ENCODE measurements at places on chromosomes 7 and 10.

GRCh38 chr7:5690931-5691473 is 90.5 kb downstream of the RNF216 start:
- ATAC-seq = no peak

GRCh38 chr10:86644152-86644793 is 10.1 kb upstream of the OPN4 start:
- ATAC-seq = no peak

GRCh38 chr10:51743146-51743545 is 43.8 kb upstream of the CSTF2T start:
- peak; percentile 21 for ATAC-seq

DNA sequence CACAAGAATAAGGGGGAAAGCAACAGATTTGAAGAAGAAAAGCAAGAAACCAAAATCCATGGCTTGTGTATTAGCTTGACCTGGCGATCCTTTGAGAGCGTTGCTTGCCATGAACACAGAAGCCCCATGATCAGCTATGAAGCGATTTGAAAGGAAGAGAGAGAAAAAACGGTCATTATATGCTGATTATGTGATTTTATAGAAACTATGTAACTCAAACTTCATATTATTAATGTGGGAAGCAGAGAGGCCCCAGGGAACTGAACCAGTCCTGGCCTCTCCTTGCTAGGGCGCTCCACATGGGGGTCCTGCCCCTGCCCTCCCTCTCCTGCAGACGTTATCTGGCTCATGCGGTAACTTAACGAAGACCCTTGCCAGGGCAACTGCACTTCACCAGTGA is 306.1 kb upstream of the ADARB2 start:
- ATAC-seq = no peak

DNA sequence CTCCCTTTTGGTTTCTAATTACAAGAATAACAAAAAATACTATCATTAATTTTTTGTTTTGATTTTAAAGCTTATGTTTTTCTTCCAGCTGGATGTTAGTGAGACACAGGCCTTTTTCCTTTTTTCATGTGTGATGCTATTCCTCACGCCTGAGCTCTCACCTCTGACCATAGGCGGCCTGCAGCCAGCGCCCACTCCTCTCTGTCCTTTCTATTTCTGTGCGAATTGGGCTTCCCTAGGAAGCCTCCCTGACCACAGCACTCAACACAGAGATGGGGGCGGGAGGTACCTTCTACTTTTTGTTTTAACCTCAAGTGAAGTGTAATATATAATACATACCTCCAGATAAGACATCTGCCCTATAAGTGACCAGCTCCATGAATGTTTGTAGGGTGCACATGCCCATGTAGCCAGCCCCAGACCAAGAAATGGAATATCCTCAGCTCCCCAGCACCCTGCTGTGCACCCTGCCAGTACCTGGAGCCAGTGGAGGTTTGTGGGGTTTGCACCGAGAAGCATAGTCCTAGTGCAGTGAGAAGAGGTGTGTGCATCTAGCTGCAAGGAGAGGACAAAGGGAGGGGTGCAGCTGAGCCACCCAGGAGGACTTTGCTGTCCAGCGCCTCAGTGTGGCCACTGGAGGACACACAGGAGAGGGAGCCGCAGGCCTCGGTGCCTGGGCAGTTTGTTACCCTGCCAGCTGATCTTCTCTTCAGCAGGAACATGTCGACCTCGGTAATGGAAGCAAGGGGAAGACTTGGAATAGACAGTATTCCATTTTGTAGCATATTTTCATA is 38.5 kb downstream of the BNIP3 start:
- no peak for ATAC-seq

- ATAC-seq = no peak
Observed at GRCh38 chr7:2997014-2997413, 46.7 kb downstream of the CARD11 start.

- no peak for ATAC-seq
Observed at GRCh38 chr7:143383642-143383957, 2.5 kb downstream of the ZYX start.

DNA sequence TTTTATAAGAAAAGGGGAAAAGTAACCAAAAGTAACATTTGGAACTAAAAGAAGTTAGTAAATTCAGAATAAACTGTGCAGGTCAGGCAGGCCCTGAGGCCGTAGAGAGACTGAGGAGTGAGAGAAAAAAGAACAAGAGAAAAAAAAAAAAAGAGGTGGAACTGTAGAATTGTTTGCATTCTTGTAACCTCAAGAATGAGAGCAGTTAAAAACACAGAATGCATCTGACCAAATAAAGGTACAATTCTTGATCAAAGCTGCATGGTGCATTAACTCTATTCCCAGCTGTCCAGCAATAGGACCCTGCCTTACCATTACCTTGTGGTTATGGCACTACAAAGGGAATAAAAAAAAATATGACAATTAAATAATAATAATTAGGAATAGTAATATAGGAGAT is 170.1 kb upstream of the SEMA3A start:
- no peak for ATAC-seq

DNA sequence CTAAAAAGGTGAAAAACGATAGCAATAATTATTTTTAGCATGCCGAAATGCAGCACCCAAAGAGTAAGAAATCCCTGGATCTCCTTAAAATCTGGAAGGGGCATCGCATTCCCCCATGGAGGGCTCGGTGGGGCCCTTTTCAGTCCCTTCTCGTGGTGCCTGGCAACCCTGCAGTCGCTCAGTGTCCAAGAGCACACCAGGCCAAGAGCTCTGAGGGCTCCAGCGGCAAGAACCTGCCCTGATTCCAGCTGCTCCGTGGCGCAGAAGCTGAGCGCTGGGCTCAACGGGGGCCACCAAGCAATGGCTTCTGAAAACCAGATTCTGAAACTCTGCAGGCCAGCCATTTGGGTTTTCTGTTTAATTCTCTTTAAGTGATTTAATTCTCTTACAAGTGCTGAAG is 131.2 kb downstream of the PRKAG2 start:
- no peak for ATAC-seq

DNA sequence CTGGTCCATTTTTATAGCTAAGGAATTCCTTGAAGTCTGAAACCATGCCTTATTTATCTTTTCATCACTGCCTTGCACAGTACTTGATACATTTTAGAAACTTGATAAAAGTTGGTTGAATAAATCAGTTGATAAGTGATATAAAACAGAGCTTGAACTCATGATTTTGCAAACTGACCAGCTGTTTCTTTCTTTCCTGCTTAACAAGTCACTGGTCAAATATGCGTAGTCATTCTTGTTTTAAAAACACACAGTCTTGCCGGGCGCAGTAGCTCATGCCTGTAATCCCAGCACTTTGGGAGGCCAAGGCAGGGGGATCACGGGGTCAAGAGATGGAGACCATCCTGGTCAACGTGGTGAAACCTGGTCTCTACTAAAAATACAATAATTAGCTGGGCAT is 6.3 kb downstream of the TPST1 start:
- ATAC-seq = no peak

- ATAC-seq = no peak
Observed at GRCh38 chr10:71211775-71212317, 524 bp upstream of the UNC5B start.

DNA sequence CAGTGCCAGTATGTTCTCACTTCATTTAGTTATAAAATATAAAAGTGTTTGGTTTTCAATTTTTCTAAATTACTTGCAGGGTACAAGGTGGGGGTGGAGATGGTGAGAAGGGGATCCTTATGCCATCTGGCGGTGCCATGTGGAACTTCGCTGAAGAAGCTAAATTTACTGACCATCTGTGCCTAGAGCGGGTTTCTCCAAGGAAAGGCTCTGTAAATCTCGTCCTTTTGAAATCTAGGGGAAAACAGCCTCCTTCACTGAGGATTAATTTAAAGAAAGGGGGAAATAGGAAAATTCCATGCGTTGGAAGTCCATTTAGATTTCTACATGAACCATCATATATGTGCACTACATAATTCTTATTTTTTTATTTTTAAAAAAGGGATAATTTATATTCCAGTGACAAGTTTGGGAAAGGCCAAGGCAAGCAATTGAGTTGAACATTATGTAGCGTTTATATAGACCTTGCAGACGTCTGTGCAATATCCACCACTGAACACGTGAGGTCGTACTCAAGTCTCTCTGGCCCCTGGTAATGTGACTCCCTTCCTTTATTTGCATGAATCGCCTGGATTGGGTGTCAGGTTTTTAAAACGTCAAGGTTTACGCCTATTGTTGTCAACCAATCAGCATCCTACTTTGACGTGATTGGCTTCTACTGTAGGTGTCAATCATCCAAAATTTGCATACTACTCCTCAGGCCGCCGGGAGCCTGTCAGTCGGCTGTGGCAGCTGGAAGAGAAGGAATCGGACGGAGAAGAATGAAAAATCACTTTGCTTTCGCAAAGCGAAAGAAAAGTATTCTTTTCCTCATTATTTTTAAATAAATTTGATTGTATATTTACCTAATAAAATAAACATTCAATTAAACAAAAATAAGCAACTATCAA is 297.1 kb upstream of the NFE2L3 start:
- ATAC-seq = no peak

DNA sequence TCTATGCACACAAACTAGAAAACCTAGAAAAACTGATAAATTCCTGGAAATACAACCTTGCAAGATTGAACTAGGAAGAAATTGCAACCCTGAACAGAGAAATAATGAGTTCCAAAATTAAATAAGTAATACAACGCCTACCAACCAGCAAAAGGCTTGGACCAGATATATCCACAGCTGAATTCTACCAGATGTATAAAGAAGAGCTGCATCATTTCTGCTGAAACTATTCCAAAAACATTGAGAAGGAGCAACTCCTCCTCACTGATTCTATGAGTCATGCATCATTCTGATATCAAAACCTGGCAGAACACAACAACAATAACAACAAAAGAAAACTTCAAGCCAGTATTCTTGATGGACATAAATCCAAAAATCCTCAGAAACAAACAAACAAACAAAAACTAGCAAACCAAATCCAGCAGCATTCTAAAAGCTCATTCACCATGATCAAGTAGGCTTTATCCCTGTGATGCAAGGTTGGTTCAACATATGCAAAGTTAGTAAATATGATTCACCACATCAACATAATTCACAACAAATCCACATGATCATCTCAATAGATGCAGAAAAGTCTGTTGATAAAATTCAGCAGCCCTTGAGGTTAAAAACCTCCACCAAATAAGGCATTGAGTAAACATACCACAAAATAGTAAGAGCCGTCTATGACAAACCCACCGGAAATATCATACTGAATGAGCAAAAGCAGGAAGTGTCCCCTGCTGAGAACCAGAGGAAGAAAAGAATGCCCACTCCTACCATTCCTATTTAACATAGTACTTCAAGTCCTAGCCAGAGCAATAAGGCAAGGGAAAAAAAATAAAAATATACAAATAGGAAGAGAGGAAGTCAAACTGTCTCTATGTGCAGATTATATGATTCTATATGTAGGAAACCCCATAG is 98.2 kb downstream of the PCDH15 start:
- ATAC-seq = no peak

- ATAC-seq = no peak
Observed at GRCh38 chr10:7111561-7111960, 299.3 kb downstream of the SFMBT2 start.

- no peak for ATAC-seq
Observed at GRCh38 chr10:44394696-44395381, 9.9 kb upstream of the CXCL12 start.

DNA sequence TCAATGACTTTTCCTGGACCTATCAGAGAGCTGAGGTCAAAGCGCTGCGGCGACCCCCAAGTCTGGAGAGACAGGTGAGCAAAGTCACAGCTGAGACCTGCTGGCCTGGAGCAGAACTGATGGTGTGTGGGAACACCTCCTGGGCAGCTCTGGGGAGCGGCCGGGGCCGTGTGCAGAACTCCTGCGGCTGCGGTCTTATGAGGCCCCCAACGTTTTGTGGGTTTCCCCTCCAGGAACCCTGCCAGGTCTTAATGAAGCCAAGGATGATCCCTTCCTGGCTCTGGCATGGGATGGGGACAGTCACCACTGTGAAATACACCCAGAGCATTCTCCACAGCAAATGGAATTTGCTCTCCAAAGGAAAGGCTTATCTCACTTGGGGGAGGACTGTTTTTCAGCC is 26.1 kb downstream of the DPYSL4 start:
- ATAC-seq = no peak

- ATAC-seq = no peak
Observed at GRCh38 chr10:116817178-116817577, 32.1 kb upstream of the ENO4 start.

DNA sequence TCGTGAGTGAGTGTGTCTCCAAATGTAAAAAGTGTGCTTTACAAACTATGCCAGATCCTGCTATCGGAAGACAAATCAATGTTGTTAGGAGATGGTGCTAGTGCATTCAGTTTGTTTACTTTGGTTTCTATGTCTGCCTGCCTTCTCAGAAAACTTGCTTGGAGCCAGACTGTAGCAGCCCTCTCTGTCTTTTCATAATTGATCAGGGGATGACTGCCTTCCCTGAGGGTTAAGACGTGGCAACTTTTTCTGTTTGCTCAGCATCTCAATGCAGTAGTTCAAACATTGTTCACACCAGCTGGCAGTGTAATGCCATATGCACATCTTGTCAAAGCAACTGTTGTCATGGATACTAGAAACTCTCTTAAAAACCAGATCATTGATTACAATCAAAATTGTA is 118.5 kb downstream of the FOXP2 start:
- no peak for ATAC-seq

DNA sequence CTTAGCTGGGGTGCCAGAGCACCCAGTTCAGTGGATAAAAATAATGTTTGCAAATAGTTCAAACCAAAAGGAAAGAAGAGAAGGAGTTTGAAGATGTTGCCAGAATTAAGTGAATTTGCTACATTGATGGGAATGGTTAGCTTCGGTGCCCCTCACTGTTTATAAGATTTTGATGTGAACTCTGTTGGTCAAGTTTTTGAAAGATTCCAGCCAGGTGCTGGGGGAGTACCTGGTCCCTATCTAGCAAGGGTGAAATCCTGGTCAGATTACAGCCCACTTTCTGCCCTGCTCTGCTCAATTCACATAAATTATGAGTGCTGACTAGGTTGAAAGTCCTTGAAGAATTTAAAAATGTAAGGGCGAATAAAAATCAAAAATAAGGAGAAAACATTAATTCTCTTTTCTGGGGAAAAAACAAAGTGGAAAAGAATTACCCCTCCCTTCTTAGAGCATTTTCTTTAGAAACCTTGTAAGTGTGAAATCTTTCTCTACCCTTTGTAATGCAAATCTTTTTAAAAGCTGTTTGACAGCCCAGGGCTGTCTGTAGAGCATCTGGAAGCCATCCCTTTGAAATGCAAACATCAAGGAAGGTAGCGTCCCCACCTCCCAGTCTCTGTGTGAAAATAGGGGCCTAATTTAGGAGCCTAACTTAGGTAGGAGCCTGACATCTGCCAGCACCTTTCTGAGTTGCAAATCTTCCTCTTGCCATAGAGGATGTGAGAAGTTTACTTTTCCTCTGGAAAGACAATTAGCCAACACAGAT is 1.4 kb upstream of the GIMAP5 start:
- no peak for ATAC-seq

GRCh38 chr10:48791267-48791928 is 106.7 kb downstream of the WDFY4 start:
- ATAC-seq = peak; percentile 44

GRCh38 chr7:115734641-115735040 is 295.9 kb downstream of the TFEC start:
- no peak for ATAC-seq

GRCh38 chr10:106980495-106981451 is 183.7 kb downstream of the SORCS1 start:
- ATAC-seq = no peak

GRCh38 chr7:136446751-136447150 is 421.7 kb upstream of the CHRM2 start:
- no peak for ATAC-seq

Data from activated CD4-positive, CD25-positive, alpha-beta regulatory T cell treated with anti-CD3 and anti-CD28 coated beads, Interleukin-2, amount 50 U/mL, for 24 hours (primary cell).